Naive thymus-derived CD4-positive, alpha-beta T cell (primary cell): ENCODE measurements at places on chromosomes 6 and 20.

- DNase-seq, result no peak
Observed at GRCh38 chr6:102619585-102619984, 1226.1 kb downstream of the GRIK2 start.

GRCh38 chr6:24329022-24329421 is 28.8 kb downstream of the DCDC2 start:
- no peak for DNase-seq

- DNase-seq, result no peak
Observed at GRCh38 chr6:67680297-67680932, 954.7 kb upstream of the ADGRB3 start.

DNA sequence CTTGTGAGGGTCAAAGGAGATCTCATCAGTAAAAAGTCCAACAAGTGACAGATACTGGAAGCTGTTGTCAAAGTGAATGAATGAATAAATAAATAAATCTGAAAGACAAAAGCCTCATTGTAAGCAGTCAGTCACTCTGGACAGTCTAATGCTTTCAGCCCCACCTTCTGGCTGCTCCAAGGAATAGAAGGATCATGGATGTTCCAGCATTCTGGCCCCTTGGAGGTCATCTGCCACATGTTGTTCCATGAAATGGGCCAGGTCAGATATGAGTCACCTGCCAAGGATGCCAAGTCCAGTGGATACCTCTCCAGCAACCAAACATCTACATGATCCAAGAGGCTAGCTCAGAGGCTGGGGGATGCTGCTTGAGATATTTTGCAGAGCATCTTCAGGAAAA is 185.6 kb downstream of the BMP7 start:
- DNase-seq, result no peak

DNA sequence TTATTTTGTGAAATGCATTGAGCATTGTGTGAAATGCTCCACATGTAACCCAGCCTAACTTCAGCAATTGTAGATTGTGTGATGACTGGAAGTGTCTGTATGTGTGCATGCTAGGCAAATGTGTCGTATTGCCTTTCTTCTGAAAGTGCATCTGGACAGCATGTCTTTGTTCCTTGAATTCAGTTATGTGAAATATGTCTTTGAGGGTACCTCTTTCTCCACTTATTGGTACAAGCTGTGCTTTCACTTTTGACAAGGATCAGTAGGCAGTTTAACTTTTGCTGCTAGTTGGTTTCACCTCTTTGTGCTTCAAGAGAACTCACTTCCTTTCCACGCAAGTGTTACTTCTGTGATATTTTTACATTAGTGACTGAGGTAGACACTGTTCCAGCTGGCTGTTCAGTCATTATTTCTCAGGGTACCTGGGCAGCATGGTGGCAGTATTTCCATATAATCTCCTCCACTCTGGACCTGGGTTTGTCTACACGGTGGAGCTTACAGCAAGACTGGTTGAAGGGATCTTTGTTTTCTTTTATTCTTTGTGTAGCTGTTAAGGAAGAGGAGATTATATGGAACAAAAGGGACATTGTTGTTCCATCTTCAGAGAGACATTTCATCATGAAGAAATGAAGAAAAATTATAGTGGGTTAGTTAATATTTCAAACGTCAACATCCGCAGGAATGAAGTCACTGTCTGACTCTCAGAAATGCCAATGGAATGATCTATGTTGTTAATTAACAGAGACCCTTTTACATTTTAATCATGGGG is 175.4 kb downstream of the UTRN start:
- peak; percentile 39 for DNase-seq

DNA sequence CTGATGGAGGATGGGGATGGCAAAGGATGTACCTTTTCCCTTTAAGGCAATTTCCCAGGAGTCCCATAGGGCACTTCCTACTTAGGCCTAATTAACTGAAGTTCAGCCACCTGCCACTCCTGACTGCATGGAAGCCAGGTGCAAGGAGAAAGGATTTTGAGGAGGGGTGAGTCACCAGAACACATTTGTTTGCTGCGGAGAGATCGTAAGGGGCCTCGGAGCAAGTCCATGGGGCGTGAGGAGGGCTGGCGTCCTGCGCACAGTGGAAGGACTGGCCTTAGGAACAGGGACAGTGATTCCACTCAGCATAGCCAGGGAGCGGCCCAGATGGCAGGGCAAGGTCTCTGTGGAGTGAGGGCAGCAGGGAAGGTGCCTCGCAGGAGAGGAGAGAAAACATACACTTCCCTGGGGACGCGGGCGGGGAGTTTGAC is 11.8 kb upstream of the MAP1LC3A start:
- DNase-seq, result no peak
